HS-5 (cell line): ENCODE measurements at places on chromosomes 6 and 20.

DNA sequence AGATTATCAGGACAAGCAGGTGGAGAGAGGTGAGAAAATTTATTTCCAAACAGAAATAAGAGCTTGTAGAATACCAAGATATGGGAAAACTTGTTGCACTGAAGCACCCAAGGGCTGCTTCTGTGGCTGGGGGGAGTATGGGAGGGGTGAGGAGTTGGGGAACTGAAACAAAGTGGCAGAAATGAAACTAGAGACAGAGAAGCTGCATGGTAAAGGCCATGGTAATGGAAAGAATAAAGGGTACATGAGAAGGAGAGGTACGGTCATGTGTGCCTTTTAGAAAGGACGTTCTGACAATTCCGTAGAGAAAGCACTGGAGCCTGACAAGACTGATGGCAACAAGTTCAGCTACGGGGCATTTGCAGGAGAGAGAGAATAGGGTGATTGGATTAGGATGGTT, 51.6 kb upstream of the RIN2 start:
- DNase-seq: no peak

- no peak for DNase-seq
These were observed 295.1 kb upstream of the CDYL start for GRCh38 chr6:4480788-4481735.

- DNase-seq: no peak
These were observed 3.2 kb downstream of the SLC22A23 start for GRCh38 chr6:3453413-3454272.

DNA sequence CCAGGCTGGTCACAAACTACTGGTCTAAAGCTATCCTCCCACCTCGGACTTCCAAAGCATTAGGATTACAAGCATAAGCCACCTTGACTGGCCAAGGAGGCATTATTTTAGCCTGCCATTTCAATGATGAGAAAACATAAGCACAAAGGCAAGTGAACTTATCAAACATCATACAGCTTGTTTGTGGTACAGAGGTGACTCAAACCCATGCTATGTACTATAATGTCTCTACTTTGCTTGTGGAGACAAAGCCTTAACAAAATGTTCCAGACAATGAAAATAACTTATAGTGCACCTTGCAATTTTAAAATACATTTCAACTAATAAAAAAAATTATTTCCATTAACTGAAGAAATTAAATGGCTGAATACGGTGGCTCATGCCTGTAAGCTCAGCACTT, 26.2 kb downstream of the HDAC2 start:
- no peak for DNase-seq

- no peak for DNase-seq
These were observed 18.0 kb upstream of the CSNK2A1 start for GRCh38 chr20:561437-562231.

- DNase-seq: peak; percentile 2
These were observed 40.8 kb upstream of the FOXP4 start for GRCh38 chr6:41505122-41506049.

DNA sequence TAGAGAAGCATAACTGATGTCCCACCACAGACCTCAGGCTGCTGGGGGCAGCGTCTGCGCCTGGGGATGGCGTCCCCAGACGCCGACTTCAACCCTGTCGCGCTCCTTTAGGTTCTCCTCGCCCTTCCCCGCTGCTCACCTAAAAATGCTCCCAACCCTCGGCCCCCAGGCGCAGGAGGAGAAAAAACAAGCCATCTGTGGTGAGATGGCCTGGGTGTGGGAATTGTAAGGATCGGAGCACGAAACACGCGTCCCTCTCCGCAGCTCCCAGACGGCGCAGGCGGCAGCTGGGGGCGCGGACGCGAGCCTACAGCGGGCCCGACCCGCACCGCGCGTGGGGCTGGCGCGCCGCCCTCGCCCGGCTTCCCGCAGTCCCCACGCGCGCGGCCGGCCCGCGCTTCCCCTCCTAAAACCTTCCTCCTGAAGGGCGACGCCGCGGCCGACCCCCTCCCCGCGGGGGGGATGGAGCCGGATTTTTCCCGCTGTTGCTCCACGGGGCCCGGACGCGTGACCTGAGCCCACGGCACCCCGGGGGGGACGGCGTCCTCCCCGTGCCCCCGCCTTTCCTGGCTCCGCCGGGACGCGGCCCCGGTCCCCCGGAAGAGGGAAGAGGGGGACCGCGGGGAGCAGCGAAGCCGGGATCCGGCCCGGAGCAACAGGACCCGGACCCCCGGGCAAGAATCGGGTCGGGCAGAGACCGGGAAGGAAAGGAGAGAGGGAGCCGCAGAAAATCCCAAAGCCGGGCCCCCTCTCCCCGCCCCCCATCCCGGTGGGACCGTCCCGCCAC, 611 bp downstream of the EPB41L2 start:
- DNase-seq: no peak

DNA sequence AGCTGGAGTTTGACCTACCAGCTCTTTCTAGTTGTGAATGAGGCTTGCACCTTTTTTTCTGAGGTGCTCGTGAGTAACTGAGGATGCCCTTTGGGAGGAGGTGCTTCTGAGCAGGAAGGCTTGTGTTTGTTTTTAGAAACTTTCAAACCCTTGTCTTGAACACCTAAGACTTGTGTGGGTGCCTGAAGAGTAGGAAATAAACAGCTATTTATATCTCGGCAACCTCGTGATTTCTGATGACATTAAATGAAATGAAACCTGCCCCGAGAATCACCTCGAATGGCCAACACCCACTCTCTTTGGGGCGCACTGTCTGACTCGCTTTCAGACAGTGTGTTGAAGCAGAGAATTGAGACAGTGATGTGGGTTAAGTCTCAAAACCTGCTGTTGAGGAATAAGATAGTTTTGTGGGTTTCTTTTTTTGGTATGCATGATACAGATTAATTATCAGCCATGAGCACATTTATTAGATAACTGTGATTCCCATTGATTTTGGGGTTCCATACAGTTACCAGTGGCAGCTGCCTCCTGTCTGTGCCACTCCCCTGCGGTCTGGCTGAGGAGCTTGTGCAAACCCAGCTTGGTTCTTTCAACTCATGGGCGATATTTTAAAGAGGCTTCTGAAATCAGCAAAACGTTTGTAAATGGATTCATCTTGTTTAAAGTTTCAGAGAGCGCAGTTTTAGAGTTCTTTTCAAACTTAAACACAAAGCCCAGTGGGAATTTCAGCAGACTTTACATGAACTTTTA, 8.4 kb downstream of the IRF4 start:
- no peak for DNase-seq
